ENCODE measurements at places on chromosomes 1 and 21. TPM values are rescaled to one million over a fixed set of nuclear protein-coding genes. Genes with fewer than 3 reads are reported as not detected.

TMEM9 gene
- 73.4 TPM for total RNA-seq

IGSF8 gene
- 48.5 TPM for total RNA-seq

SERPINC1 gene
- total RNA-seq: not detected

OR2L2 gene
- total RNA-seq: 0.41 TPM

FLG2 gene
- not detected for total RNA-seq

MROH9 gene
- not detected for total RNA-seq

RNU1-1 gene
- under 0.01 TPM for total RNA-seq

PPP1R15B gene
- total RNA-seq: 42.4 TPM

DTL gene
- total RNA-seq: 2.9 TPM

PPFIA4 gene
- total RNA-seq: 12.6 TPM

SDE2 gene
- 40.4 TPM for total RNA-seq

SHISAL2A gene
- not detected for total RNA-seq
